ENCODE measurements at places on chromosomes 2 and 18. TPM values are rescaled to one million over a fixed set of nuclear protein-coding genes. Genes with fewer than 3 reads are reported as not detected.

Gene RABL2A
- 9.8 TPM for total RNA-seq

Gene BOLL
- not detected for total RNA-seq

Gene TMEM182
- 0.48 TPM for total RNA-seq

Gene STAT4
- total RNA-seq = 1.4 TPM

Gene IL1A
- total RNA-seq = 0.57 TPM

Gene HOXD9
- total RNA-seq = 22.5 TPM

Gene CD8B2
- not detected for total RNA-seq

Gene SERPINB10
- total RNA-seq = not detected
